ENCODE measurements at places on chromosomes 11 and 22.

DNA sequence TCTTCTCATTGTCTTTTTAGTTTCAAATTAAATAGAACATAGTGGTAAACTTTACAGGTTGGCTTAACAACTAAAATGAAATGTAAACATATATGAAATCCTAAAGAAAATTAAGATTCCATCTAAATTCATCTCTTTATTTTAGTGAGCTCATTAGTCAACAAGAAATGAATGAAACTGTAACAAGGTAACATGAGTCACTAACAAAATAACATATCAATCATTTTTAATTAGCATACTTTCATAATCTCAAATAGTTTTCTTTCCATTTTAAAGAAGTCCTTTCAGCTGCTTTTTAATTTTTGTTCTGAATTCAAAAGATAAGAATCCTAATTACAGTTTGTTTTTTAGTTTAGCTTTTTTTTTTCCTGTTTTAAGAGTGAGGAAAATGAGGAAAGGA, 688.6 kb upstream of the TENM4 start:
- no peak for DNase-seq

GRCh38 chr22:29108137-29108536, 35.3 kb downstream of the KREMEN1 start:
- no peak for DNase-seq

GRCh38 chr11:64762277-64762673, 2.5 kb upstream of the PYGM start:
- DNase-seq: no peak

DNA sequence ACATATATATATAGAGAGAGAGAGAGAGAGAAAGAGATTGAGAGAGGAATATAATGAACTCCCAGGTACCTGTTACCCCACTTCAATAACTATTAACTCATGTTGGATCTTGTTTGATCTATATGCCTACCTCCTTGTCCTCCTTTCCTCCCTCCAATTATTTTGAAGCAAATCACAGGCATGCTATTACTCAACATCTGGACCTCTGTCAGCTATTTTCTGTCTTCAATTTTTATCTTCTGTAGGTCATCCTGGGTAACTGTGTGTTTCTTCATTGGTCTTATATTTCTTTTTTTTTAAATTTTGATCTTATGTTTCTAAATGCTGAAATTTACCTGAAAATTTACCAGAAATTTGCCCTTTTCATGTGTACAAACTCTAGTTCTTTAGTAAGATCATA, 24.8 kb downstream of the UVRAG start:
- no peak for DNase-seq

DNA sequence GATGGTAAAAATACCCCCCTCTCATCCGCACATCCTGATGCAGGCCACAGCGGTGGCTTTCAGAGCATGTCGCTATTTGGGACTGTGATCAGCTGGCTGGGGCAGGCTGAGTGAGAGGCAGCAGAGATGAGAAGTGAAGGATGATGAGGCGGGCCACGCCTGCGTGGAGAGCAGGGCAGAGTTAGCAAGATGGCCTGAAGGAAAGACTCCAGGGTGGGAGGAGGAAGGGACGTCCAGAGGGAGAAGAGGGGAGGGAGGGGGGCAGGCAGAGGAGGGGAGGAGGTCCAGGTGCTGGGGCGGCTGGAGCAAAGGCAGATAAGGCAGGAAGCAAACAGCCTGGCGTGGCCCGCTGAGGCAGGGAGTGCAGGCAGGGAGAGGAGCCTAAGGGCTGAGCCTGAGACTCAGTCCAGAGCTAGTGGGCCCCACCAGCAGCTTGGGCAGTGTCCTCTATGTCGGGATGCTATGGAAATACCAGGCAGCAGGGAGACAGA, 29.1 kb downstream of the LRFN4 start:
- no peak for DNase-seq

- DNase-seq: no peak
These were observed 31.4 kb upstream of the VPREB1 start for GRCh38 chr22:22213231-22213630.

- DNase-seq: no peak
These were observed 100.7 kb upstream of the THY1 start for GRCh38 chr11:119523539-119524157.

- no peak for DNase-seq
These were observed 43.3 kb downstream of the FBXO7 start for GRCh38 chr22:32517921-32518320.

DNA sequence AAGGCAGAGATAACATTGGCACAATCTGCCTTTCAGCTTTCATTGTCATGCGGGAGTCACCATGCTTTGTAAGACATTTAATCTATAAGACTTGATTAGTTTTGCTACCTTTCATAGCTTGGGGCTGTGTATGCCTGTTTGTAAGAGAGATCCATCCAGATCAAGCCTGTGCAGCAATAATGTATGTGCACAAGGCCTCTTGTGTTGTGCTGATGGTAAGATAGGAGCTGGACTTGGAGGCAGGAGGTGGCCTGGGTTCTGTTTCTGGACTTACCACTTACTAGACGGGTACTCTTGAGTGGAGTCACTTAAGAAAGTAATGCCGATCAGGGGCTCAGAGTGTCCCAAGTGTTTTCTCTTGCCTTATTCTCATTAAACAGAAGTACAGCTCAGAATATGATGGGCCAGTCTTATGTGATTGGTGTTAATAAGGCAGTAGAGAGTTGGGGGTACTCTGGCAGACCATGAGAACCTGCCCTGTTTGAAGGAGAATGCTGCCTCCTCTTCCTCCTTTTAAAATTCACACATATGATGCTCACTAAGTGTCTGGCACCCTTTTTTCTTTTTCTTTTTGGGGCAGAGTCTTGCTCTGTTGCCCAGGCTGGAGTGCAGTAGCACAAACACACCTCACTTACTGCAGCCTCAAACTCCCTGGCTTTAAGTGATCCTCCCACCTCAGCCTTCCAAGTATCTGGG, 30.9 kb downstream of the PTPRJ start:
- DNase-seq: no peak

GRCh38 chr11:23840872-23841271, 656.0 kb upstream of the LUZP2 start:
- DNase-seq: no peak

- DNase-seq: no peak
These were observed 154.1 kb downstream of the AASDHPPT start for GRCh38 chr11:106231591-106231990.

DNA sequence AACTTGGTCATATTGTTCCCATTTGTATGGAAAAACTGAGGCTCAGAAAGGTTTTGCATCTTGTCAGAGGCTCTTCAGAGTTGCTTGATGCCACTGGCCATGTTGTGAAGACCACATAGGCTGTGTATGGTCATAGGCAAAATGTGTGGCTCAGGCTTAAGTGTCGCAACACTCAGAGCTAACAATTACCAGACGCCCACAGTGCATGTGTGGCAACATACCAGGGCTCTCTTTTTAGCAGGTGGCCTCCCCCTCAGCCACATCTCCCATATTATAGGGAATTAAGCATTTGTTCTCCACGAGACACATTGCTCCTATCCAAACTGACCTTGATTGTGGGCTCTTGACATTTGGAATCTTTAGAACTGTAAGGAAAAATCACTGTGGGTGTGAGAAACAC, 802.5 kb downstream of the DLG2 start:
- no peak for DNase-seq

DNA sequence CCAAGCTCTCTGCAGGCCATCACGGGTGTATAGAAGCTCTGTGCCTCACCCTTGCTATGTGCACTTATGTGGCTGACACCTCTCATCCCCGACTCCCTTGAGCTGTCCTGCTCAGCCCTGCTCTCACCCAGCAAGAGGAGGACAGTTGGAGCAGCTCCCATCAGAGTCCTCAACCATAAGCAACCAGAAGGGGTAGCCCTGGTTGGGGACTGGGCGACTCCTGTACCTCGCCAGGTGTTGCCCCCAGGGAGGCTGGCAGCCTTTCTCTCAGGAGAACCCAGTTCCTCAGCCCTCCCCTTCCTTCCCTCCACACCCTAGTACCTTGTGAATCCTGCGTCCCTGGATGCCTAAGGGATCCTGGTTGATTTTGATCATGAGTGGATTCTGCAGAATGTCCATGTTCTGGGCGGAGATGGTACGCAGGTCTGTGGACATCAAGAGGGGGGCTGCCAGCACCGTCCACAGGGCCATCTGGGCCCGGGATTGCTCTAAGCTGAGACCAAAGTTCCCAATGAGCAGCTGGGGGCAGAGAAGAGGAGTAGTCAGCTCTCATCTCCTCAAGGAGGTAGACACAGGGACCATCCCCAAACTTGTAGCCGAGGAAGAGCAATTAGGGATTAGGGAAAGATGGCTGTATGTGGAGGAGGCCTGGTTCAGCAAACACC, 8.0 kb downstream of the NAGA start:
- DNase-seq: no peak

GRCh38 chr22:42769574-42770447, 49.1 kb upstream of the A4GALT start:
- no peak for DNase-seq

- no peak for DNase-seq
These were observed 68.7 kb downstream of the WT1 start for GRCh38 chr11:32366666-32367065.

DNA sequence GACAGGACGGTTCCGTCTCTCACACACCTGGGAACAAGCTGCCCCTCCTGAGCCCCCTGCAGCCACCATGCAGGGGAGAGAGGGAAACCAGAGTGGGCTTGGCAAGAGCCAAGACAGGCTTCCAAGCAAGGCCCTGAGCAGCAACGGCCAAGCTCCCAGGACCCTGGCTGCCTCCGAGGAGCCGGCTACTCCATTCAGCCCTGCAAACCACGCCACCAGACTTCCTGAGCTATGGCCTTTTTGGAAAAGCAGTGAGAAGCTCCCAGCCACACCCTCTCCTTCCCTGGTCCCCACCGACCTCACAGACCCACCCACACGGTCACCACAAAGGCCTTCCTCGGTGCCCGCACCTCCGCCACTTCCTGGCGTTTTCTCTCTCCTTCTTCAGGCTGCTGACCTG, 479.0 kb downstream of the BRD1 start:
- DNase-seq: no peak

DNA sequence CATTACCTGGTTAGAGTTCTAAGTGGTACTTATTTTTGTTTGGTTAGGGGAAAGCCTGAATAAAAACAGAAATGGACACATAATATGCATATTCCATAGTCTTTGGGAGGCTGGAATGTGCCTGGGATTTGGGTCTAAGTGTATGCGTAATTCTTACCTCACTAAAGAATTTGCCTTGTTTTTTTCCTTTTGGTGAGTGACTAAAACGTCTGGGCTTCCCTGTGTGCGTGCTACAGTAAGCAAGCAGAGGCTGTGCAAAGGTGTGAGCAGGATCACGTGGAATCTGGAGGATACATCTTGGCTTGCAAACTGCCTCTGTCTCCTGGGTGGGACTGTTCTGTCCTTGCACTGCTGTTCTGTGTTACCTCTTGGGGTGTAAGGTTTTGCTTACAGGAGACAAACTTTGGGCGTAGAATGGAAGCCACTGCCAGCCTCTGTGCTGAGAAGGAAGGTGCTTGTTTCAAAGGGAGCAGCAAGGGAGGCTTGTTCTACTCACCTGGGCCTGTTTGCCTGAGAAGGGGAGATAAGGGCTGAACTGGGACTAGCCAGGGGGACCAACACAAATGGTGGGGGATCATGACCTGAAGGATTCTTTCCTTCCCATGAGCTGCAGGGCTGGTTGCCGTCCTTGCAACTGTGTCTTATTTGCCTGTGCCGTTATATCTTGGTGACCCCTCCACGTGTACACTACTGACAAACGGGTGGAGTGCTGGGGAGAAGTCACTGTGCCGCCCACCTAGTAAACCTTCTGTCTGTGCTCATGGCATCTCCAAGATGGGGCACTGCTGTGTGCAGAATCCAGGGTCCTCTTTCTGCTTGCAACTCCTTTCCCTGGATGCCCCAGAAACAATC, 4.5 kb downstream of the NEAT1 start:
- no peak for DNase-seq

- no peak for DNase-seq
These were observed 45.9 kb upstream of the ARHGAP32 start for GRCh38 chr11:129237880-129238638.

DNA sequence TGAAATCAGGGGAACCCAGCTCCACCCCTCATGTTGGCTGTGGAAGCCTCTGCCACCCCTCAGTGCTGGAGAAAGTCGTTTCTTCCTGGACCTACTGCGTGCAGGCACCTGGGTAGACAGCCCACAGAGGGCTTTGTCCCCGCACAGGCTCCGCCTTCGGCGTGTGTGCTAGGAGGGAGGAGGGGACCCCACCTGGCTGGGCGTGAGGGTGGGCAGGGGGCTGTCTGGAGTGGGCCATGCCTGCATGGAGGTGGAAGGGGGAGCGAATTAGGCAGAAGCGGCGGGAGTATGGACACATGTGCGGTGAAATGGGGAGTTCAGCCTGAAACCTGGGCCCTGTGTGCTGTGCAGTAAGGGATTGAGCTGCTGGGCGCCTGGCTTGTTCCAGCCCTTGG, 49.3 kb downstream of the FBLN1 start:
- no peak for DNase-seq

DNA sequence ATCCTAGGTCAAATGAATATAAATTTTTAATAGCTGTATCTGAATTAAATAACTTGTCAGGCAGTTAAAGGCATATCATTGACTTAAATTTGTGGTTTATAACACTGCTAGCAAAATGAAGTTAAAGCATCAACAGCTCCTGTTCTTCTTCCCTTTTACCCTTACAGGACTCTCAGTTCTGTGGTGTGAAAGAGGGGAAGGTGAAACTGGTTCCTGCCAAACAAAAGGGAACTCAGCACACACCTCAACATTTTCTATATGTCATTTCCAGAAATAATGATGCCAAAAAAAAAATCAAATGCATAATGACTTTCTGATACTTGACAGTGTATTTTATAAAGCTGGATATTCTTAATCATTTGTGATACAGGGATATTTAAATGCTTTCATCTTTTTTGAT, 21.2 kb downstream of the ARL14EP start:
- no peak for DNase-seq

DNA sequence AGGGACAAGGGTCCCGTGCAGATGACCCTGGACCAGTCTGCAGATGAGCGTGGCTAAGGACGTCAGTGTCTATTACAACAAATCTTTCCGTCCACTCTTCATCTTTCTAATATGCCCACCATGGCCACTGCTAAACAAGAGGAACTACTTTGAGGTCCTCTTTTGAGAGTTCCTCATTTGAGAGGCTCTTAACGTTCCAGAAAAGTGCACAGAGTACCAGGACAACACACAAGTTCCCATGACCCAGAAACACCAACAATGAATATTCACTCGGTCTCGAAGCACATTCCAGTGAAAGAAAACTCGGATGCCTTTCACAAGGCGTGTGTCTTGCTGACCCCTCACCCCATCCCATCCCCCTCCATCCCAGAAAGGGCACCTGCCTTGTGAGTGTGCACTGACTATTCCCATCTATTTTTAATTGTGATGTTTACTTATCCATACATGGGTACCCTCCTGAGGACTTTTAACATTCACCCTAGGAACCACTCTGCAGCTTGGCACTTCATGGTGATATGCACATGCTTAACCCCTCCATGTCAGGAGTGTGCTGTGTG, 157.0 kb downstream of the SHANK2 start:
- DNase-seq: no peak
